CD4-positive, alpha-beta T cell (primary cell): ENCODE measurements at places on chromosomes 6 and 20. TPM values are rescaled to one million over a fixed set of nuclear protein-coding genes. Genes with fewer than 3 reads are reported as not detected.

Gene PNPLA1
- total RNA-seq: not detected

Gene SLC17A2
- total RNA-seq: not detected

Gene GPLD1
- total RNA-seq: 0.59 TPM

Gene LMBRD1
- 42.0 TPM for total RNA-seq

Gene FKBP1A
- 43.3 TPM for total RNA-seq

Gene SIRPG
- 28.3 TPM for total RNA-seq

Gene SEMG1
- not detected for total RNA-seq

Gene HLA-DMB
- 6.0 TPM for total RNA-seq

Gene PLAGL2
- total RNA-seq: 16.9 TPM

Gene MOXD1
- not detected for total RNA-seq

Gene FHL5
- not detected for total RNA-seq

Gene KCNS1
- not detected for total RNA-seq

Gene RNF182
- 0.11 TPM for total RNA-seq
